ENCODE measurements at places on chromosomes 16 and 17. TPM values are rescaled to one million over a fixed set of nuclear protein-coding genes. Genes with fewer than 3 reads are reported as not detected.
A peak's percentile ranks its signal among the peaks of the same experiment; 100 is the strongest.

DNA sequence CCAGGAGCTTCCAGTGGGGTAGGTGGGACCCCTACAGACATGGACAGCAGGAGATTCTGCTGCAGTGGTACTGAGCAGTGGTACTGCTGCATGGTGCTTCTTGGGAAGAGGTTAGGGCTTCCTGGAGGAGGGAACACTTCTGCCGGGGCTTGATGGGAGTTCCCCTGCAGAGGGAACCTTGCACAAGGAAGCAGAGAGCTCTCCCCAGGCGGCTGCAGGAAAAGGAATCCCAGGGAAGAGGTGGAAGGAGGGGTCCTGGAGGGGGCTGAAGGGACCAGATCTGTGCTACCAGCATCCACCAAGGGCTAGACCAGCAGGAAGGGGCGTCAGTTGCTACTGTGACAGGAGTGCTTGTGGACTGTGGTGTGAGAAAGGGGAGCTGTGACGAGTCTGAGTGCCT, 10.6 kb downstream of the RIPOR1 start:
- DNase-seq: no peak

GRCh38 chr17:82214012-82214628, 1.5 kb upstream of the CCDC57 start:
- no peak for DNase-seq

GRCh38 chr16:78376452-78376851, 277.0 kb downstream of the WWOX start:
- no peak for DNase-seq

DNA sequence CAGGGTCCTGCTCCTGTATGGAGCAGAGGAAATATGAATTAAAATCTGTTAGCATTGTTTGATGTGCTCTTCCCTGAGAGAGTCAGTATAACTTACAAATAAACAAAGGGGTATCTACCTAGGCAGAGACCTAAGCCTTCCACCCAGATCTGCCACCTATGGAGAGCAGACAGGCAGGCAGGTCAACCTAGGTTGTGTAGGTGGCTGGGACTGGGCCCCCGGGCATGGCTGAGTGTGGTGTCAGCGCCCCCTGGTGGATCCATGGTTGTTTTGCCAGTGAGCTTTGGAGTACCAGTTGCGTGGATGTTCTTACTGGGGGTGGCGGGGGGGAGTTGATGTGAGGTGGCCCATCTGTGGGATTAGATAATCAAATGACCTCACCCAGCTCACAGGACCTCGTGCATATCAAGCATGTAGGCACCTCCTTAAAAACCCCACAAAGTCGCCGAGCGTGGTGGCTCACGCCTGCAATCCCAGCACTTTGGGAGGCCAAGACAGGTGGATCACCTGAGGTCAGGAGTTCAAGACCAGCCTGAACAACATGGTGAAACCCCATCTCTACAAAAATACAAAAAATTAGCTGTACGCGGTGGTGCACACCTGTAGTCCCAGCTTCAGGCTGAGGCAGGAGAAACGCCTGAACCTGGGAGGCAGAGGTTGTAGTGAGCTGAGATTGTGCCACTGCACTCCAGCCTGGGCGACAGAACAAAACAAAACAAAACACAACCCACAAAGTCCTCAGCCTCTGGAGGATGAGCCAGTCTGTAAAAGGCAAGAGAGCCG, 17.6 kb downstream of the DUS2 start:
- peak; percentile 67 for DNase-seq

GRCh38 chr17:1997289-1997926, 27.7 kb downstream of the RTN4RL1 start:
- DNase-seq: no peak

- DNase-seq: peak; percentile 37
Observed at GRCh38 chr16:79970551-79971236, 370.2 kb upstream of the MAF start.

- DNase-seq: no peak
Observed at GRCh38 chr16:77898671-77899211, 110.4 kb downstream of the VAT1L start.

DNA sequence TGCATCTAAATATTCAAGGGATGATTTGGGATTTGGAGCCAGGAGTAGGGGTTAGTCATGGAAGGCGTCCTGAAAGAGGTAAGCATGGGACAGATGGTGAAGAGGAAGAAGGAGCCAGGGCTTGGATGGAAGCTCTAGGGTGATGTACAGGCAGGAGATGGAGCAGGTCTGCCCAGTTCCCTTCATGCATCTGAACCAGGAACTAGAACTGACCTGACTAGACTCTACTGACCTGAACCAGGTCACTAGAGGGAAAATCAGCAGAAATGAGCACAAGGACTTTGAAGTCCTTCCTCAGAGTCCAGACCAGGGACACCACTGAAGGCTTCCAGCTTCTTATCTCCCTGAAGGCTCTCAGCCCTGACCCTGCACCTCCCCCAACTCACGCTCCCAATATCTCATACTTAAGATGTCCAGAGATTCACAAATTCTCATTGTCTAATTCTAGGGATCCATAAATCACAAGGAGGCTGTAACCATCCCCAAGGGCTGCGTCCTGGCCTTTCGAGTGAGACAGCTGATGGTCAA, 8.3 kb downstream of the GSDMA start:
- no peak for DNase-seq

The NTN1 gene
- not detected for total RNA-seq

The SLC6A2 gene
- total RNA-seq: not detected
